ENCODE measurements at places on chromosomes 11 and 22.
A peak's percentile ranks its signal among the peaks of the same experiment; 100 is the strongest.

GRCh38 chr11:78370406-78371172, 47.0 kb downstream of the GAB2 start:
- DNase-seq = no peak

GRCh38 chr11:767238-767637, 10.0 kb downstream of the GATD1 start:
- DNase-seq = no peak

DNA sequence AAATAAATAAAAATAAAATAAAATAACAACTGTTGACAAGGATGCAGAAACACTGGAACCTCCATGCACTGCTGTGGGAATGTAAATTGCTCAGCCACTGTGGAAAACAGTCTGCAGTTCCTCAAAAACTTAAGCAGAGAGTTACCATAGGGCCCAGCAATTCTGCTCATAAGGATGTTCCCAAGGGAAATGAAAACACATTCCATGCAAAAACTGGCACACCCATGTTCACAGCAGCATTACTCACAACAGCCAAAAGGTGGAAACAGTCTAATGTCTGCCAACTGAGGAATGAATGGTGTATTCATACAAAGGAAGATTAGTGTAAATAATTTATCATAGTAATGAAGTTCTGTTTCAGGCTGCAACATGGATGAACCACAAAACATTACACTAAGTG, 3.2 kb upstream of the KRTAP5-10 start:
- DNase-seq = no peak

DNA sequence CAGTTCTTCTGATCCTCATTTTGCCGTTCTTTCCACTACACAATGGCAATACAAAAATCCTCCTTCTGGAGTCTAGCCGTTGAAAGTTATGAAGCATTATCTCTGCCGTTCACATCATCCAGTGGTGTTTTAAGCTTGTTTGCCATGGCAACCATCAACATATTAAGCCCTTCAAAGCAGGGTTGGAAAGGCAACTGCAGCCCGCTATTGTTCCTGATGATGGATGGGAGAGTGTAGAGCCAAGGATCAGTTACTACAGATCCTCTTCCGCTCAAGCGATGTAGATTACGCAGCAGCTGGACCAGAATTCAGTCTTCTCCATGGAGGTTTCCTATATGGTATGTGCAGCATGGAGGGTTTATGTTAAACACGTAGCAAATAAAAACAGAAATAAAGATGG, 352.7 kb downstream of the NTM start:
- DNase-seq = no peak

GRCh38 chr11:57429946-57430345, 3.0 kb upstream of the SLC43A3 start:
- no peak for DNase-seq

- DNase-seq = no peak
These were observed 49.2 kb downstream of the STK33 start for GRCh38 chr11:8544807-8545206.

GRCh38 chr11:57800444-57801182, 39.0 kb downstream of the CTNND1 start:
- DNase-seq = peak; percentile 43

- DNase-seq = no peak
These were observed 346.0 kb downstream of the MN1 start for GRCh38 chr22:27455526-27455925.

GRCh38 chr22:41314821-41315220, 13.5 kb downstream of the ZC3H7B start:
- DNase-seq = no peak

DNA sequence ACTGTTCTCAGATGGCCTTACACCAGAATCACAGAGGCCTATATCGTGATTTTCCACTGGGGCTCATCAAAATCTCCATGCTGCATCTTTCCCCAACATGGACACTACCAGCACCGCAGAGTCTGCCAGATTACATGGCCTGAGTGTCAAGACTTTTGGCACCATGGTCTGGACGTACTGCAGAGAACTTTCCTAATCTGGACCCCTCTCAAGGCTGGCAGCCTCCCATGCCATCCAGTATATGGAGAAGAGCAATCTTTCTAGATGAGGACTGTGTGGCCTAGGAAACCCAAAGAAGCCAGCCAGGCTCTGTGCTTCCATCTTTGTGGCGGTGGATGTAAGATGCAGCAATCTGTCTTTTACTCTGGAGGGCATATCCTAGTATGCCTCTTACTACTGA, 139.2 kb downstream of the ADAMTS15 start:
- DNase-seq = no peak

DNA sequence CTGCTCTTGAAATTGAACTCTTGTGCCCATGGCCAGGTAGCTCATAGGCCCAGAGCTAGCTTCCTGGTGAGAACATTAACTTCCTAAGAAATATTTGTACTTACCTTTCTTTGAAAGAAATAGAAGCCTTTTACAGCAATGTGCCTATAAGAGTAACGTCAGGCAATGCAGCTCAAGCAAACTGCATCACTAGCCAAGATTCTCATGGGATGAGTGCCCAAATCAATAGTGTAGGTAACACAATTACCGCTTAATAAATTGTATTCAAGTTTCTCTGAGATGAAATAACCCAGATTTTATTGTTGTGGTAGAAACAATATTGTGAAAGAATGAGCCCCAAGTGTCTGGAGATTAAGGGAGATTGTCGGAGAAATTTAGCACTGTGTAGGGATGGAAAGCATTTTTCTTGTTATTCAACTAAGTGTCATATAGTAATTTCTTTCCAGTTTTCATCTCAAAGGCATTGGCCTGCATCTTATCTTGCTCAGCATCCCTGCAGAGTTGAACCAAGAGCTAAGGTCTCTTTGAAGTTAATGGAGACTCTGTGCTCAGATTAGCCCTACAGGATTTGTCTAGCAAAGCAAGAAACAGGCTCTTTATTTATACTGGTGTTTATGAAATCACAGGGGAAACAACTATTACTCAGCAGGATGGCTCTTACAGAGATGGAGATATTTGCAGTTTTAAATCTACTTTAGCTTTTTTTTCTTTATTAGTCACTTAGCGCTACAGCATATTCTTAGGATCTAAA, 321.0 kb upstream of the PDGFD start:
- DNase-seq = no peak

- DNase-seq = no peak
These were observed 32.0 kb downstream of the SPECC1L start for GRCh38 chr22:24302591-24302990.

- no peak for DNase-seq
These were observed 3.8 kb upstream of the CCDC188 start for GRCh38 chr22:20154602-20155187.
